ENCODE measurements at places on chromosomes 11 and 22.

DNA sequence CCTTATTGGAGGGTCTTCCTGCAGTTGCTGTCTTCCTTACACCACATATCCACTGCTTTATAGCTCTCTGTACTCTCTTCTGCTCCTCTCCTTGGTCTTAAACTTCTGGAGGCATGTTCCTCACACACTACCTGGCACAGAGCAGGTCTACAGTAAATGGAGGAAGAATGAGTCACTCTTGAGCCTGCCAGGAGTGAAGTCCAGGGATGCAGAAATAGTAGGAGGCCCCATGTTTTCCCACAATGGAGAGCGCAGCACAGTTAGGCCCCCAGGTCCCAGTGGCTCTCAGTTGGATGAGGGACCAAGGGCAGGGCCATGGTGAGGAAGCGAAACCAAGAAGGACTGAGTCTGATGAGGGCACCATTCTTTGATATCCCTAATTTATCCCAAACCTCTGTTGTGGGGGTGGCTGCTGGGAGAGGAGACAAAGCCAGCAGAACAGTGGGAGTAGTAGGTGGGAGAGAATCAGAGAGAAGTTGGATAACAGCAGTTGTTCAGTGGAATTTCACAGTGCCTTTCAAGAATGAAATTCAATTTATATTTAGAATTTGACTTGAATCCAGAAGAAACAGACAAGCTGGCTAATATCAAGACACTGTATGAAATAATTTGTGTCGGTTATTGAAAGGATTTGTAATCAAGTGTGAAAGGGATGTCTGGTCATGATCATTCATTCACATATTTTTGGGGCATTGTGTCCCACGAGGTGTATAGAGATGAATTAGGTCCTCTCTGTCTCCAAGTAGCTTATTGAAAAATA lies 187.8 kb downstream of the HIPK3 start:
- DNase-seq: no peak

- no peak for DNase-seq
Measured at GRCh38 chr11:110086892-110087309, 6.3 kb upstream of the ZC3H12C start.

- DNase-seq: no peak
Measured at GRCh38 chr11:46307369-46307768, 29.9 kb downstream of the CREB3L1 start.

DNA sequence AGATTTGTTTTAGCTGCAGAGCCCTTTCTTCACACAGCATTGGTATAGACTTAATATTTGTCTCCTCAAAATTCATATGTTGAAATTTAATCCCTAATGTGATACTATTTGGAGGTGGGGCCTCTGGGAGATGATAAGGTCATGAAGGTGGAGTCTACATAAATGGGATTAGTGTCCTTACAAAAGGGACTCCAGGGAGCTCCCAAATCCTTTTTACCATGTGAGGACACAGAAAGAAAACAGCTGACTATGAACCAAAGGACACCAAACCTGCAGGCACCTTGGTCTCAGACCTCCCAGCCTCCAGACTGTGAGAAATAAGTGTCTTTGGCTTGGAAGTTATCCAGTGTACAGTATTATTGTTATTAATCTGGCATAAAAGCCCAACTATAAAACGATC lies 10.2 kb downstream of the SLC35F2 start:
- no peak for DNase-seq

DNA sequence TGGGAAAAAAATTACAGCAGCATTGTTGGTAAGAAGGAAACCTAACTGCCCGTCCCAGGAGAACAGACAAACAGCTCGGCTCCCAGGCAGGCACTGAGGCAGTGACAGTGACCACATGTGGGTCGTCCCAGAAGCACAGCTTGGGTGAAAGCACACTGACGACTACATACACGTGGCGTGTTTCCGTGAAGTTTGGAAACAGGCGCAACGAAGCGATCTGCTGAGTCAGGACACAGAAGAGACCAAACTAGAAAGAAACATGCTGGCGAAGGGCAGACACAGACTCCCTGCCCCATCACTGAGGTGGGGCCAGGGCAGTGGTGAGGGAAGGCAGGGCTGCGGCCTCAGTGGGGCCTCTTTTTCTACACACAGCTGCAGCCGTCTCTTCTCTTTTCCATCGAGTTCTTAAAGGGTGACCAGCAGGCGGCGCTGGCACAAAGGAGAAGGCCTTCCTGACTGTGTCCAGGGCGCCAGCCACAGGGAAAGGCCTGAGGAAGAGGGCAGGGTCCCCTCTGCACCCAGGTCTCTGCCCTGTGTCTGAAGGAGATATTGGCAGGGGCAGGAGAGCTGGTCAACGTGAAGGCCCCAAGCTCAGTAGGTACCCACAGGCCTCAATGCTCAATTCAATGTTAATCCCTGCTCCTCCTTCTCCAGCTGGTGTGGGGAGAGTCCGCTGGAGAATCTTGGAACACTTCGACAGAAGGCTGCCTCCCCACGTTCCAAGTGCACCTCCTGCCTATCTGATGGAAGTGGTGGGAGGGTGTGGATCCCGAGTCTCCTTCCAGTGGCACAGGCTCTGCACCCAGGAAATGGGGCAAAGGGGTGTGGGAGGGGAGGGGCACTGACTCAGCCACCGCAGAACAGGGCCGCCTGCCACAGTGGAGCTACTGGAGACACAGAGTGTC lies 19.9 kb downstream of the CARS1 start:
- DNase-seq: no peak

DNA sequence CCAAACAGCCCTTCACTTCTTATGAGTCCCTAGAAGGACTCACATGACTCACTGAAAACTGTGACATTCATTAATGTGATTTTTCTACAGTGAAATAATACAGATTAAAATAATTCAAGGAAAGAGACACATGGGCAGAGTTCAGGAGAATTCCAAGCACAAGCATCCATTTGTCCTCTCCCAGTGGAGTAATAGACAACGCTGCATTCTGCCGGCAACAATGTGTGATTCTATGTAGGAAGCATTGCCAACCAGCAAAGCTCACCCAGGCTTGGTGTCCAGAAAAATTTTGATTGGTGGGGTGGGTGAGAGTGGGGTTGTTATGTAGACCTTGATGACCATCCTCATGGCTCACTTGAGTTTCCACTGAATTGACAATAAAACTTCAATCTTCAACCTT lies 123.9 kb downstream of the VPREB1 start:
- no peak for DNase-seq

- DNase-seq: no peak
Measured at GRCh38 chr22:17726928-17727897, 47.1 kb downstream of the BID start.

DNA sequence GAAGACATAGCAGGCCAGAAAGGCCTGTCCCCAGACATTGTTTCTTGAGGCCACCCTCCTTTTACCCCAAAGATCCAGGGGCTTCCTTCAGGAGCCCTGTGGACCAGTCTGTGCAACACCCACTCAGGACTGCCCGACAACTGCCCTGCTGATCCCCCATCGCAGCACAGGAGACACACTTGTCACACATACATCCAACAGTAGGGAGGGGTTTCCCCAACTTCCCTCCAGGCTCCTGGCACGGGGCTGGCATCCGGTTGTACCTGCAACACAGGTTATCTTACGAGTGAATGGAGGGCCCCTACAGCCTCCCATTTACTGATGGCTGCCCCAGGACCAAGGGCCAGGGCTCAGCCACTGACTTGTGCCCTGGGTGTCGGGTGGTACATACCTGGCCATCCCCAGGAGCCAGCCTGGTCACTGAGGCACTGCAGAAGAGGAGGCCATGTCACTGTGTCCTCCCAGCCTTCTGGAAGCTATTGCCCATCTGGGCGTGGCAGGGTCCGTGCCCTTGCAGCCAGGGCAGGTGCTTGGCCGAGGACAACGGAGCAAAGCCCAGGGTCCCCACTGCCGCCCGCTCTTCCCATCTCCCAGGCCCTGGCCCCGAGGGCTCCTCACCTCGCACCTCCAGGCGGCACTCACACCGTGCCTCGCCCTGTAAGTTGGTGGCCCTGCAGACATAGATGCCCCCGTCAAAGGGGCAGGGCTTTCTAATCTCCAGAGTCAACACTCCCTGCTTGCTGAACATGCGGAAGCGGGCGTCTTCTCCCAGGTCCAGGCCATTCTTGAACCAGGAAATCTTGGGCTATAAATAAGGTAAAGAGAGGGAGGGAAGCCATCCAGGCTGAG lies 20.8 kb downstream of the MYBPC3 start:
- no peak for DNase-seq

DNA sequence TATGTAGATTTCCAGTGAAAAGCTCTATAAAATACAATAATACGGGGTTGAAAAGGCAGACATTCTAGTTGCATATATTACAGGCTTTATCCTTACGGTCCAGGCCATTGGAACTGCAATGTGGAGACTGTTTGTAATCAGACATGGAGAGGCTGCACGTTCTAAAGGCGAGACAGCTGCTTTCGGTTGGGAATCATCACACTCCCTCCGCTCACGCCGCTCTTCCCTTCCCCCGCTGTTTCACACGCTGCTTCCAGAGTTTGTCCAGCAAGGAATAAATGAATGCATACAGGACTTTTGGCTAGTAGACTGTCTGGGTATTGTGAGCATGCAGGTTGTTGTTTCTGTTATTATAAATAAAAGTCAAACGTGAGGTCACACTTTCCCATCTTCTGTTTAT lies 13.5 kb upstream of the EFCAB6 start:
- no peak for DNase-seq

DNA sequence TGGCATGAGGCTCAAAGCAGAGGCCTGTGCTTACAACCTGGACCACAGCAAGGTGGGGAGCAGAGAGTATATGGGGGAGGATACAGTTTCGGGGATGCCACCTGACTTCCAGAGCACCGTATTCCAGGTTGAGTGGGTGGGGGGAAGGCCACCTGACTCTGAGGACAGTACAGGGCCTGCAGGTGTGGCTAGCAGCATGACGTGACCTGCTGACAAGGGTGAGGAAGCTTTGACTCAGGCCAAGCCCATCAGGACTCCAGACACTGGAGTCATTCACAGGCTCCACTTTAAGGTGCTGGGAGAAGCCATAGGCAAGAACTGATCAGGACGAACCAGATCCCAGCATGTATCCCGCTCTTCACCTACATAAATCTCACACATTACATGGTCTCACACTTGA lies 34.6 kb upstream of the CRTAM start:
- no peak for DNase-seq

- DNase-seq: no peak
Measured at GRCh38 chr11:116955949-116956348, 118.5 kb upstream of the APOA1 start.

DNA sequence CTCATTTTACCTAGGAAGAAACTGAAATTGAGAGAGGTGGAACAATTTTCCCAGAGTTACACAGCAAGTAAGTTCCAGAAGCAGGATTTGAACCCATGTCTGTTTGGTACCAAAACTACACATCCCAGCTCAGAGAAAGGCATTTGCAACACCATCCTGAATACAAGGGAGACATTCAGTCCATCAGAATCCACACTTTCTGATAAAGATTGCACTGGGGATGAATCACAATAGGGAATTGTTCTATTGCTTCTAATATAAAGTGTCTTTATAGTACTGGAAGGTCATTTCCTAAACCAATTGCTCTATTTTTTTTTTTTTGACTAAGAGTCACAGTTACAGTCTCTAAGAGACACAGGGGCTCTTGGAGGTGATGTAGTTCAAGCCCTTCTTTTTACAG lies 208.1 kb upstream of the CADM1 start:
- DNase-seq: no peak

DNA sequence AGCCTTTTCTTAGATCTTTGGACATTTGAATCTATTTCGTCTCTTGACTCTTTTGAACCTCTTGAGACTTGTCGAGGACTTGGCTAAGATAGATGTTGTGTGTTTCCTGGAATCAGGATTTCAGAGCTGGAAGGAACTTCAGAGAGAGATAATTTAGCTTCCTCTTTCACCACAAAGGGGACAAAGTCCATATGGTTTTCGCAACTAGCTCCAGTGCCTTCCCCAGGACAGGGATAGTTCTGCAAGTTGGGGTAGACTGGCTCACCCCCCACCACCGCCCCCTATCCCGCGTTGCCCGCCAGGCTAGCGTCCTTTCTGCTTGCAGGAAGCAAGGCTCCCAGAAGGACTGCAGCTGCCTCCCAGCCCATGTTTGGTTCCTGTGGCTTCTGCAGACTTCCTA lies 75.7 kb upstream of the MYO18B start:
- DNase-seq: no peak

GRCh38 chr11:9716275-9717039 lies 52.6 kb downstream of the SWAP70 start:
- DNase-seq: peak; percentile 37

DNA sequence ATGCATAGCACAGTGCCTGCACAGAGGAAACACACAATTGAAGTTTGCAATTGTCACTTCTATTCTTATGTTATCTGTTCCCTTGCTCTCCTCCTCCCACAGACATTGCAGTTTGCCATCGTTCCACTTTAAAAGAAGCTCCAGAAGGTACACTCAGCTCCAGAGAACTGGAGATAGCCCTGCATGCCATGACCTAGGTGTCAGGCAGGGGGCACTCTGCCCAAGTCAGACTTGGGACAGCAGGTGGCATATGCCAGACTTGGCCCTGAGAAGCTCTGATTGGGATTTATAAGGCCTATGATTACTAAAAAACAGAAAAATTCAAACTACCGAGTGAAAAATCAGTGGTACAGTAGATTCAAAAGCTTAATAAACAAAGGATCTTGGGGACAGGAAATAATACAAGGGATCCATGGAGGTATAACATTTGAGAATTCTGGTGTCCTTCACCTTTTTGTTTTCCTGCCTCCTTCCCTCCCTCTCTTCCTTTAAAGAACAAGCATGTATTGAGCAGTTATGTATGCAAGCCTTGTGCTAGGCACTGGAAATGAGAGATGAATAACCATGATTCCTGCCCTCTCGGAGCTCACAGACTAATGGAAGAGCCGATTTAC lies 40.0 kb downstream of the TENM4 start:
- DNase-seq: no peak

- no peak for DNase-seq
Measured at GRCh38 chr11:8203414-8203715, 34.5 kb upstream of the RIC3 start.

- DNase-seq: no peak
Measured at GRCh38 chr22:27886843-27887151, 32.3 kb downstream of the PITPNB start.

GRCh38 chr22:37182949-37183245 lies 5.2 kb downstream of the C1QTNF6 start:
- no peak for DNase-seq

GRCh38 chr11:100948936-100949335 lies 180.7 kb downstream of the PGR start:
- DNase-seq: no peak

- DNase-seq: no peak
Measured at GRCh38 chr11:22234743-22235142, 41.9 kb downstream of the ANO5 start.

DNA sequence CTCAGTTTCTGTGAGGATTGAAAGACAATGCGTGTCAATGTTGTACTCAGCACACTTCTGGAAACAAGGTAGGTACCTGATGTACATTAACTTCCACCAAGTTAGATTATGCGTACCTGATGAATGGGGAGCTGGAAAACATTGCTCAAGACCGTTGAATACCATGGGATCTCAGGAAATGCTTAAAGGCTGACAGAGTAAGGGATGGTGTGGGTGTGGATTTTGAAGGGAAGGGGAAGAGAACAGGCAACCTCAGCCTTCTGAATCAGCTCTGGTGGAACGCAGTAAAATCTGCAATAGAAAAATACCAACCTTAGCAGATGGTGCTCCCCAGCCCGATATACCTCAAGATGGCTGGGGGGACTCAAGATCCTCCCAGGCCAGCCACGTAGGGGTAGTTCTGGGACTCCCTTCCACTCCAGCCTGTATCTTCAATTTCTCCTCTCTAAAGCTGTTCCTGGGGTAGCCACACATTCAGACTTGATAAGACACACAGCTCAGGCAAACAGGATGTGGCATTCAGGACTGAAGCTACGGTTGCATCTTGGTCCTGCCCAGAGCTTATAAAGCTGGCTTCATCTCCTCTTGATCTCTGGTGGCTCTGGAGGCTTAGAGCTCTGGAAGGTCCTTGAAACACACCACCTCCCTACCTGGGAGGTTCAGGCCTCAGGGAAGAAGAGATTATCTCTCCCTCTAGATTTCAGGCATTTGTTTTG lies 111.8 kb downstream of the CTNND1 start:
- DNase-seq: no peak

Measured in brain pericyte (primary cell).